ENCODE measurements at places on chromosomes 16 and 17. TPM values are rescaled to one million over a fixed set of nuclear protein-coding genes. Genes with fewer than 3 reads are reported as not detected.

OSGIN1 gene
- 18.4 TPM for polyA plus RNA-seq

ABCA6 gene
- 3.1 TPM for polyA plus RNA-seq

MRPS23 gene
- polyA plus RNA-seq: 76.2 TPM

YPEL2 gene
- 1.9 TPM for polyA plus RNA-seq

KRT40 gene
- not detected for polyA plus RNA-seq

DNA sequence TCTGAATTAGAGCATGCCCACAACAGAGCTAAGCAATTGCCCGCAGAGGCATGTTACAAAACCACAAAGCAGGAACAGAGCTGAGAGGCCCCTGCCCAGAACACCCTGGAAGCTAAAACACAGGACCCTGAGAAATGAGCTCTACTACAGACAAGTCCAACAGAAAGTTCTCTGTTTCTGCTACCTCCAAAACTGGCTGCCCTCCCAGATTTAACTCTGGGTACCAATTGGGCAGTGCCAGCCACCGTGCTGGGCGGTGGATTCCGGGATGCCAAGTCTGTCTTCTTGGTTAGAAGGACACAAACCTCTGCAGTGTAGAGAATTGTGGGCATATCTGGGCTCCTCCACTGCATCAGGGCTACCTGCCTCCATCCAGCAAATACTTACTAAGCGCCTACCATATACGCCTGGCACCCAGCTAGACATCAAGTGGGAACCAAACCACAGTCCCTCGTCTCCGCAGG is 1.0 kb downstream of the CMTM4 start:
- peak overlapping the region; percentile 85 for H3K4me3 ChIP-seq
- no peaks in the 10 kb centered on the region for H3K36me3 ChIP-seq
- peaks cover 11% of the 10 kb centered on the region for H3K4me1 ChIP-seq
- no peak overlapping the region for H3K27ac ChIP-seq
- no peak for DNase-seq

DNA sequence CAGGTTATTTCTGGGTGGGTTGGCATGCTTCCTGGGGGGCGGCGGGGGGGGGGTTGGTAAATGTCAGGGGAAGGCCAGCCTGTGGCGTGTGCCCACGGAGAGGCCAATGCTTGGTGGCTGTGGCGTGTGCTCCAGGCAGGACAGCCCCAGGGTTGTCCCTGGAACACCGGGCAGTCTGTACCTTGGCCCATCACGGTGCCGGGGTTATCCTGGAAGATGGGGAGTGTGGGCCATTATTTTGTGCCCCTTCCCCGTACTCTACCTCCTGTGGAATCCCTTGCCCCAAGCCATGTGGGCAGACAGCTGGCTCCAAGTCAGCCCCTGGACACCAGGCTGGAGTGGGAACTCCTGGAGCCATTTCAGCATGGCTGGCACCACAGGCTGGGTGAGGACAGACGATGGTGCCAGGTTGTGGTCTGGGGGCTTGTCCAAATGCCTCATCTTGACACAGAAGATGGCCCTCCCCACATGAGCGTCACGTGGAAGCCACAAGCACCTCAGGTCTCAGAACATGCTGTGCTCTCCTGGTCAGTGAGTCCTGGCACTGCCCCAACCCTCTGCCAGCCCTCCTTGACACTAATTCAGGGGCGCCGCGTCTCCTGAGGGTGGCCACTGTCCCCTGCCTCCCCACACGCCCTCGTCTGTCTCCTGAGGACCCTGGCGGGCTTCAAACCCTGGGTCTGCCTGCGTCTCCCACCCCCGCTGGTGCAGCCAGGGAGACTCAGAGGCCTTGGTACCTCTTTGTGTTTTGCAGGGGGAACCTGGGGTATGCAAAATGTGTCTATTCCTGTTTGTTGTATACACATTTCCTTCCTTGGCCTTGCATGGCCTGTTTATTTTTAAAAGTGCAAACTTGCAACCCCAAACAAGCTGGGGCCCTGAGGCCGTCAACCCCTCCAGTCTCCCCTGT is 4.3 kb downstream of the SLC16A3 start:
- peaks cover 71% of the 10 kb centered on the region for H3K4me1 ChIP-seq
- peak overlapping the region; percentile 46 for H3K27ac ChIP-seq
- peaks cover 14% of the 10 kb centered on the region for H3K36me3 ChIP-seq
- peak; percentile 88 for DNase-seq
- H3K27me3 ChIP-seq: no peaks in the 10 kb centered on the region

GRCh38 chr17:39782980-39783379 is 45.2 kb downstream of the GRB7 start:
- H3K36me3 ChIP-seq: no peaks in the 10 kb centered on the region
- H3K27me3 ChIP-seq: no peaks in the 10 kb centered on the region
- H3K4me3 ChIP-seq: no peak overlapping the region
- H3K4me1 ChIP-seq: no peaks in the 10 kb centered on the region
- no peak overlapping the region for H3K27ac ChIP-seq

- H3K27me3 ChIP-seq: no peaks in the 10 kb centered on the region
- peak within 1 kb of the TSS; percentile 46 for H3K4me3 ChIP-seq
- no peak for DNase-seq
- no peaks in the 10 kb centered on the region for H3K36me3 ChIP-seq
- no peaks in the 10 kb centered on the region for H3K4me1 ChIP-seq
- H3K27ac ChIP-seq: no peak within 1 kb of the TSS
These were observed at the start of gene SCNN1B for GRCh38 chr16:23302045-23302956. Gene SCNN1B (plus strand): TSS chr16:23302302. CDS start chr16:23348600, 46,298 bp downstream.

DNA sequence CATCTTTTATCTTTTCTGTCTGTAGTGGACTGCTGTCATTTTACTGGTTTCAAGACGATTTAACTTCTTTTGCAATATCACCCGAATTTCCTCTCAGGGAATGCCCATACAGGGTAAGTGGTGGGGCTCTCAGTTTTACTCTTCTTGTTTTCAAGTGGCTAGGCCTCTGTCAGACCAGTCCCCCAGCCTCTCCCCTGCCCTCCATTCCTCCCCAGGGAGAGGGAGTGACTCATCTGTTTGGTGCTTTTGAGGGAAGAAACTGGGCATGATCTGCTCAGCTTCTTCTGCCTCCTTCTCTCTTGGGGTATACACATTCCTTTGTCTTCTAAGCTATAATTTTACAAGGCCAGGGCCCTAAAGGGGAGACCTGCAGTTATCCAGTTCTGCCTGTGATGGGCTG is 332.0 kb downstream of the CBLN1 start:
- DNase-seq: no peak
- no peaks in the 10 kb centered on the region for H3K27me3 ChIP-seq
- H3K27ac ChIP-seq: no peak overlapping the region
- no peak overlapping the region for H3K4me3 ChIP-seq
- no peaks in the 10 kb centered on the region for H3K4me1 ChIP-seq

DNA sequence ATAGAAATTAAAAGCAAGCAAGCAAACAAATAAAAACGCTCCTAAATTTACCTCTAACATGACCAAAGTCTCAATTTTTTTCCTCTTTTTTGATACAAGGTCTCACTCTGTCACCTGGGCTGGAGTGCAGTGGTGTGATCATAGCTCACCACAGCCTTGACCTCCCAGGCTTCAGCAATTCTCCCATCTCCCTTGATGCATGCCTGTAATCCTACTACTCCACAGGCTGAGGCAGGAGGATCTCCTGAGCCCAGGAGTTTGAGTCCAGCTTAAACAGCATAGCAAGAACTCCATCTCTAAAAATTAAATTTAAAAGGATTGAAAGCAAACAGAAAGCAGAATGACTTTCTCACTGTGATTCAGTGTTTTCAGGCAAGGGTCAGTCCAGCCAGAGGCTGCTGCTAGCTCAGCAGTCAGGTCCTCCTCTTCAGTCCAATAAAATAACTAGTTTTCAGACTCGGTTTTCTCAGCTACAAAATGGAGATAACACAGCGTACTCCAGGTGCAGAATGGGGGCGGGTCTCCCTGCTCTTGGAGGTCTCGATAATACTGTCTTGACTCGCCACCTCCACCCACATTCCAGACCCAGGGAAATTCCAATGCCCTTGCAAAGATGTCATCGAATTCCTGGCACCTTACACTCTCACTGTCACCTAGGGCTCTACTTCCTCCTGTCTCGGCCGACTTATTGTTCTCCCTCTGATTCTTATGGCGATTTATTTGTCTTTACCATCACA is 20.7 kb upstream of the MRTFB start:
- no peaks in the 10 kb centered on the region for H3K36me3 ChIP-seq
- no peak for DNase-seq
- H3K27ac ChIP-seq: no peak overlapping the region

DNA sequence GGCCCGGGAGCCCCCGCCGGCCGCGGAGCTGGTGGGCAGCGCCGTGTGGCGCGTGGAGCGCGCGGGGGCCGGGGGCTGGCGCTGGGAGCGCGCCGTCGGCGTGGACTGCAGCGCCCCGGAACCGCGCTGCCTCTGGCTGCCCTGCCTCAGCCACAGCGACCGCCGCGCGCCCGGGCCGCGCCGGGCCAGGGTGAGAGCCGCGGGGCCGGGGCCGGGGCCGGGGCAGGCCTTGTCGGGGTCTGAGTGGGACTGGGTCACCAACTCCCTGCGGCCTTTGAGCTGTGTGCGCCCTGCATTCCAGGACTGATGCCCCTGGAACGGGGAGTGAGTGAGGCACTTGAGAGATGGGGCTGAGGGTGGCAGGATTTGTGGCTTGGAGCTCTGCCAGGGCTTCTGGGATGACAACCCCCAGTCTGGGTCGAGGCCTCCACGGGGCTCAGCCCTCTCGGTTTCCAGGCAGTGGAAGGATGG is 25.7 kb downstream of the ARHGAP23 start:
- no peaks in the 10 kb centered on the region for H3K27me3 ChIP-seq
- no peak for DNase-seq
- peaks cover 9% of the 10 kb centered on the region for H3K36me3 ChIP-seq
- H3K27ac ChIP-seq: peak overlapping the region; percentile 78

Measured in psoas muscle (tissue), 8 donors.